Caudate nucleus (tissue), 63 donors: ENCODE measurements at places on chromosomes 2 and 18.
A peak's percentile ranks its signal among the peaks of the same experiment; 100 is the strongest.

DNA sequence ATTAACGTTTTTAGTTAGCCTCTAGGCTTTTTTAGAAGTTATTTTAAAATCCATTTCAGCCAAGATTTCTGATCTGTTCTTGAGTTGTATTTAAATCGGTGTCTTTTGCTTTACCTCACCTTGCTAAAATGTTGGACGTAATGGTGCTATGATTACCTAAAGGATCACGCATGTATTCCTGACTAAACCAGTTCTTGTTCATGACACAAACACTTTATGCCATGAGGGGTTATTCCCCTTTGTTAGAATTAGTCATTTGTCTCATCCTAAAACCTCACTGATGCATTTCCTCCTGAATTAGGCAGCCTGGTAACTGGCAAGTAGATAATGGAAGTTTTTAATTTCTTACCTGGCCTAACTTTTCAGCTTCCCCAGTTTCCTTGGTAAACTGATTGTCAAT, 185.4 kb upstream of the TANK start:
- DNase-seq: no peak

DNA sequence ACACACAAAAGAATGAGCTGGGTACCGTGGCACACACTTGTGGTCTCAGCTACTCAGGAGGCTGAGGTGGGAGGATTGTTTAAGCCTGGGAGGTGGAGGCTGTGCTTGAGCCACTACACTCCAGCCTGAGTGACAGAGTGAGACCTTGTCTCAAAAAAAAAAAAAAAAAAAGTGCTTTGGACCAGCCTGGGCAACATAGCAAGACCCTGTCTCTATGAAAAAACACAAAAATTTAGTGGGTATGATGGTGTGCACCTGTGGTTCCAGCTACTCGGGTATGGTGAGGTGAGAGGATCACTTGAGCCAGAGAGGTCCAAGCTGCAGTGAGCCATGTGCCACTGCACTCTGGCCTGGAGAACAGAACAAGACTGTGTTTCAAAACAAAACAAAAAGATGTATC, 10.4 kb downstream of the ZNF512 start:
- no peak for DNase-seq

DNA sequence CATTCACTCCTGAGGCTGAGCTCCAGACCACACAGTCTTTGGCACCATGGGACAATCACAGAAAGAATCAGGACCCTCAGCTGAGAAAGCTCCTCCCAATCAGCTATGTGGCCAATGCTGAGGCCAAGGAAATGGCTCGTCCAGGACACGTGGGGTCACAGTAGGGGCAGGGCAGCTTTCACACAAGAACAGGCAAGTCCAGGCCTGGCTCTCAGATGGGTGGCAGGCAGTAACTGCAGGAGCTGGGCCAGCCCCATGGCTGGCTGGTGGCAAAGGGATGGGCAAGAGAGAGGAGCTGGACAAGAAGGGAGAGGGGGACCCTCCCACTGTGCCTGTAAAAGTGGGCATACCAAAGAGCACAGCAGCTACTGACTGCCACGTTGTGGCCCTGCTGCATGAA, 12.2 kb upstream of the EDAR start:
- no peak for DNase-seq

DNA sequence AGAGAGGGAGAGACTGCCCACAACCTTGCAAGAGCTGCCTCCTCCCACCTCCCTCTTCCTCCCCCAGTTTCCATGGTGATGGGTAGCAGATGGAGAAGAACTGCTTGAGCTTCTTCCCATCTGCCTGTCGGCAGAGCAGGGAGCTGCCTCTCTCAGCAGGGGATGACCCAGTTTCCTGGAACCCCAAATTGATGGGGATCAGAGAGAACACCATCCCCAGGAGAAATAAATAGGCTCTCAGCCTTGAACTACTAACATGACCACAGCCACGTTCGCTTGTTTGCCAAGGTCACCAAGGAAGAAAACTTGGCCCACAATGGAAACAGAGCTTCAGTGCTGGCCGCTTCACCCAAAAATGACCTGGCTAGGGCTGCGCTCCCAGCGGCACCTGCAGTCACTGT, 82.2 kb downstream of the ADD2 start:
- DNase-seq: peak; percentile 19

DNA sequence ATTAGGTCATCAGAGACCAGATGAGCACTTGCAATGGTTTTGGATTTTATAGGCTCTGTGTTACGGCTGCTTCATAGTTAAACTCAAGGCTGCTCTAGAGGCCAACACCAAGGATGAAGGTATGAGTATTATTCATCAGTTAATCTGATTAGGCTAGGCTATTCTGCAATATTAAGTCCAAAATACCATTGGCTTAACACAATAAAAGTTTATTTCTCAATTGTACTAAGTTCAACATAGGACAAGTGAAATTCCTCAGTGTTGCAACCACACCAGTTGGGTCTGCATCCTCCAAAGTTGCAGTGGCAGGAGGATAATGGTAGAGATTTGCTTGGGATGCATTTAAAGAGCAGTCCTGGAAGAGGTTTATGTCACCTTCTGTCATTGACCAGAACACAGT, 538.3 kb upstream of the CDH2 start:
- no peak for DNase-seq

DNA sequence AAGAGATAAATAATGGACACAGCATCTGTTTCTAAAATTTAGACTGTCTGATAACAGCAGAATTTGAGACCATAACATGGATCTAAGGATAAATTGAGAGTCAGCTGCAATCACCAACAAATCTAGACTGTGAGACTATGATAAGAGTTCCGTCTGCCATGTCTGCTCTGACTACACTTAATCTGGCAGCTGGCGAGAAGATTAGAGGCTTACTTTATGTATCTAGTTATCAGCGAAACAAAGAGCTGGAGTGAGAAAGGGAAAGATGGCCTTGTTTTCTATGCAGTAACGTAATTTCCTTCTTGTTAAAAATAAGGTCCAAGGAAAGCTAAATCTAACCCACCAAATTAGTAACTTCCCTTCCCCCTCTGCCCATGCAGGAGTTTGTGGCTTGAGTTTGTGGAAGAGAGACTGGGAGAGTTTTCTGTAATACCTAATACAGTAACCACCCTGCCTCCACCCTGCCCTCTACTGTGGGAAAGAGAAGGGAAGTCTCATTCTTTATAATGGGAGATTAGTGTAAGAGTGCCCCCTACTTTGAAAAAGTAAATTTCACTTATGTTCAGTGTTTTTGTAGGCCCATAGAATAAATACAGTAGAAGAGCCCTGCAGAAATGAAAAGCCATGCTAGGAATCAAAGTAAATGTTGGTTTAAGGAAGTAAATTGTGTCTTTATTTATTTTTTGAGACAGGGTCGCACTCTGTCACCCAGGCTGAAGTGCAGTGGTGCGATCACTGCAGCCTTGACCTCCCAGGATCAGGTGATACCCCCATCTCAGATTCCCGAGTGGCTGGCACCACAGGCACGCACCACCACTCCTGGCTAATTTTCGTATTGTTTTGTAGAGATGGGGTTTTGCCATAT, 27.5 kb downstream of the EML4 start:
- no peak for DNase-seq
